MV-4-11 (cell line): ENCODE measurements at places on chromosomes 5 and 9.
A peak's percentile ranks its signal among the peaks of the same experiment; 100 is the strongest.

- DNase-seq = peak; percentile 88
Observed at GRCh38 chr9:27726244-27727081, 153.2 kb upstream of the C9orf72 start.

- DNase-seq = no peak
Observed at GRCh38 chr5:135834639-135835529, at the start of gene SLC25A48. TSS of gene SLC25A48 (plus strand) at chr5:135834663. CDS start at chr5:135834848, 185 bp downstream.

DNA sequence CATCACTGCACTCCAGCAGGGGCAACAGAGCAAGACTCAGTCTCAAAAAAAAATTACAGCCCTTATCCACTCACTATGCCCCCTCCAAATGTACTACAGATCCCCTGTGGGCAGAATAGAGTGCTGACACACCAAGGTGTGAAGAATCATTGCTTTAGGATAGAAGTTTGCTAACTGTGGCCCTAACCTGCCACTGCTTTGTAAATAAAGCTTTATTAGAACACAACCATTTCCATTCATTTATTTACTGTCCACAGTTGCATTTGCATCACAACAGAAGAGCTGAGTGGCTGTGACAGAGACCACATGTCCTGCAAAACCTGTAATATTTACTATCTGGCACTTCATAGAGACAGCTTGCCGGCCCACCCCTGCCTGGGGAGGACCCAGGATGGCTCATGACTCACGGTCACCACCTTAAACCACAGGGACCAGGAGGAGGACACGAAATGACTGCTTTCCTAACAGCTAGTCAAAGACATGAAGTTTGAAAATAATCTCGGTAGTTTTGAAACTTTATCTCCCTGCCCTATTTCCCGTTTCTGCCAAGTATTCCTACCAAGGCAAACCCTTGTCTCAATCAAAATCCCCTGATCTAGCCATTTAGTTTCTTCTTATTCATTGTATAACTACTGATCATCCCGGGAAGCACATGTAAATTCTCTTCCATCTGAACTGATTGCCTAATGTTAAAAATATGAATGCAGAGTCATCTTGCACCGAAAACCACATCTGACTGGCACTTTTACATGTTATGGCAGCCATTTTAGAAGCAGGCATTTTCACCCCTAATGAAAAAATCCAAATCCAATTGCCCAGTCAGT, 206.1 kb downstream of the SLIT3 start:
- no peak for DNase-seq

DNA sequence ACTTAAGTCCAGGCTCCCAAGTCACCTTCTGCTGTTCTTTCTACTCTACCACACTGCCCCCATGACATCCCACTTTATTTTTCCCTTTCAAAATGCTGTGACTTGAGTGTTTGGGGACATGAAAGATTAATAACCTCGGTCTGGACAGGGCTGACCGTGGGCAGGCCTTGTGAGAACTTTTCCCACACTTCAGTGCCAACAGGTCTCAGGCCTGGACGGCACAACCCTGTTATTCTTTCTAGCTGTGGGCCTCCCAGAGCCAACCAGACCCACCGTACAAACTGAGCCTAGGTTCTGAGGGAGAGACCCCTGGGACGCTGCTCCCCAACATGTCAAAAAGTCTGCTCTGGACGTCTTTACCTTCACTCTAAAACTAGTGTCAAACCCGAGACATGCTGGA, 153.4 kb downstream of the CEP120 start:
- DNase-seq = no peak

DNA sequence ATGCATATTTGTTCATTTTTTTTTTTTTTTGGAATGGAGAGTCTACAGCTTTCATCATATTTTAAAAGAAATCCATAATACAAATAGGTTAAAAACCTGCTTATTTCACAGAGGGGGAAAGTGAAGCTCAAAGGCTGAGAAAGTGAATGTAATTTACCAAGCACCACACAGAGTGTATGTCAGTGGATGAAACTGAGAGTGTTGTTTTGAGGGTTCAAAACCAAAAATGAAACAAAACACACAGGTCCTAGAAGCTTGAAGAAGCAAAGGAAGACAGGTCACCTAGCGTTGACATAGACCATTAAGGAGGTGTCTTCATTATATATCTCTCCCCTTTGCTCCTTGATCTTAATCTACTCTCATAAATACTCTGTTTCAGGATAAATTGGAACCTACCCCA, 7.5 kb downstream of the NMUR2 start:
- no peak for DNase-seq
